ENCODE measurements at places on chromosomes 3 and 15.

- no peak for DNase-seq
Observed at GRCh38 chr3:101925564-101925963, 76.2 kb downstream of the NFKBIZ start.

- DNase-seq: no peak
Observed at GRCh38 chr3:60720736-60721135, 530.5 kb downstream of the FHIT start.

DNA sequence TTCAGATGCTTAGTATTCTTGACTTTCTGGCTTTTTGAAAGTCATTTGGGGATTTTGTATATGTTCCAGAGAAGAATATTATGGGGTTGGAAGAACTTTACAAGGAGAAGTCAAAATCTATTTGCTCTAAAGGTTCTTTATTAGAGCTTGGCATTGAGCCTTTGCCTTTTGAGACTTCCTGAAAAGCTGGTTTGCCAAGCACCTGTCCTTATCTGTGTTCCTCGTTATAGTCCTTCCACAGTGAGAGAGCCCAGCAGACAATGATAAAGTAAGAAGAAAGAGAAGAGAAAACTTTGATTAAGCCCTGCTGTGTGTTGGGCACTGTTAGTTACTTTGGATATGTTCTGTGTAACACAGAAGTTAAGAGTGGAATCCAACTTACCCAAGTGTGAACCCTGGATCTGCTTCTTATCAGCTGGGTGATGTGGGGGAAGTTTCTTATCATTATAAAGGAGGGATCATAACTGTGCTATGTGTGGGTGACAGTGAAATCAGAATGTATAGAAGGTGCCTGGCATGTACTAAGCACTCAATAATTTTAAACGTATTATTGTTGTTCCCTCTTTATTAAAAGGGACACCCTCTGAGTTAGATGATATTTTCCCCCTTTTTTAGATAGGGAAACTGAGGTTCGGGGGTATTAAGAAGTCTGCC lies 44.3 kb upstream of the POLR2M start:
- no peak for DNase-seq

DNA sequence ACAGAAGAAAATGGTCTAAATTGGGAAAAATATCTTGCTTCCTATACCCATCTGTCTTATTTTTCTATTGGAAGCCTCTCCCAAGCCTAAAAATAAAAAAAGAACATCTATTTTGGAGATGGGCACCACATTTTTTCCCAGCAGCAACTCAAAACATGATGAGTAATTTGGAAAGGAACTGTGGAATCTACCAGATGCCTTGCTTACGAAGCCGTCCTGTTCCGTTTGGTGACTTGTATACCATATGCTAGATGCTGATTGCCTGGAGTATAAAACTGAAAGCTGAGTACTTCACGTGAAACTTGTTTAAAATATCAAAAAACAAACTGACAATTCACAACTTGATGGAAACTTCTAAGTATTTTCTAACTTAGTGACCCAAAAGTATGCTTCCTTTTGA lies 491.0 kb downstream of the ROBO2 start:
- DNase-seq: no peak

- DNase-seq: no peak
Observed at GRCh38 chr3:133461291-133461690, 61.4 kb downstream of the BFSP2 start.

- no peak for DNase-seq
Observed at GRCh38 chr3:153919773-153920172, 201.4 kb upstream of the ARHGEF26 start.

DNA sequence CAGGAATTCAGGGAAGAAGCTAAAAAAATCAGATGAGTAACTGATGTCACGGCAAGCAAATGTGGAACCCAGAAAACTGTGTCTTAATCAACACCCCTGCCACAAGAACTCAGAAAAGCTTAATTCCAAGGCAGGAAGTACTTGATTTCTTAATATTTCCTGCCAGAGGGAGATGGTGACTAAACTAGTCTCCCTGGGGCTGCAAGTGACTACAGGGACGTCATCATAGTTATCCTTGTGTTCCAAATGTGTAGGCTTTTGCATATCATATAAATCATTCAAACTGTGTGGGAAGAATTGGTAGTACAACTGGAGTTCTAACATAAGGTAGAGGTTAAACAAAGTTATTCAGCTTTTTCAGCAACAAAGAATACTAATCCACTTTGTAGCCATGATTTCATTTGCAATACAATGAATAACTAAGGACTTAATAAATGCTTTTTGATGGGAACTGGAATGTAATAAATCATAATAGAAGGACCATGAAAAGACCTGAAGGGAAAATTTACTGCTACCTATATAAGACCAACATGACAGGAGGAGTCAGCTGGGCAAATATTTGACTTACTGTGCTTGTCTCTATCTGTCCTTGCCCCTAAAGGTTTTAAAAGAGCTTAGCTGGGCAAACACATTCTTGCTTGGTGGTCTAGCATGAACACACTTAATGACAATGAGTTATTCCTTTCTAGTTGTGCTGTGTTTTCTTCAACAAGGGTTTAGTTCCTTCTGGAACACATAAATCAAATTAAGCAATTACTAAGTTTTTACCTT lies 76.0 kb upstream of the NECTIN3 start:
- DNase-seq: no peak

DNA sequence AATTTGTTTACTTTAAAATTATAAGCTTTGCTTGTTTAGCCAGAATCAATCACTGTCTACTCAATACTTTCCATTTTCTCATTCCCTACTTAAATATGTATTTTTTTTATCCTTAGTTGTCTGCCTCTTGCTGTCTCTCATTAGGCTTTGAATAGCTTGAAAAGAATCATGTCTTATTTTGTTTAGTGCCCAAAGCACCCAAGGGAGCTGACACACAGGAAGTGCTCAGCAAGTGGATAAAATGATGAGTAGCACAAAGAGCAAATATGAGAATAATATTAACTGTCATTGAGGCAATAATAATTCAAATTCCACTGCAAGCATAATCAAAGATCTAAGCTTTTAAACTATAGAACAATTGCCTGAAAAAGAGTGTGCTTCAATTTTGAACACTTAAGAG lies 19.0 kb upstream of the IL1RAP start:
- DNase-seq: no peak

GRCh38 chr3:129577925-129578786 lies 28.3 kb downstream of the PLXND1 start:
- no peak for DNase-seq

- DNase-seq: no peak
Observed at GRCh38 chr3:69746119-69746518, 6.9 kb downstream of the MITF start.

DNA sequence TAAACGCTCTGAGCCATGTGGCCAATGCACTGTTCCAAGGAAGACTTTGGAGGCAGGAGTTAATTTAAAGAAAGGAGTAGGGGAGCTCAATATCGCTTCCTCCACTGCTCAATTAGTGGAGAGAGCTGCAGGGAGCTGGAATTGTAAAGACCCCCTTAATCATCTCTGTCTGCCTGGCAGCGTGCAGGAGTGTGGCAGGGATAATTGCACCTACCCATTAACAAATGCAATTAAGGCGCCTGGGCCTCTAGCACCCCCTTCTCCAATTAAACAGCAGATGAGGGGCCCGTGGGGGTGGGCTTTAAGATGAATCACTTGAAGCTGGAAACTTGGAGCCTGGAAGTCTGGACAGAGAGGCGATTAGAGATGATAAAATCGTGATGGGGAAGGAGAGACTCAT lies 61.7 kb upstream of the GLCE start:
- DNase-seq: no peak

GRCh38 chr3:10263646-10264363 lies 15.5 kb downstream of the TATDN2 start:
- peak; percentile 49 for DNase-seq

DNA sequence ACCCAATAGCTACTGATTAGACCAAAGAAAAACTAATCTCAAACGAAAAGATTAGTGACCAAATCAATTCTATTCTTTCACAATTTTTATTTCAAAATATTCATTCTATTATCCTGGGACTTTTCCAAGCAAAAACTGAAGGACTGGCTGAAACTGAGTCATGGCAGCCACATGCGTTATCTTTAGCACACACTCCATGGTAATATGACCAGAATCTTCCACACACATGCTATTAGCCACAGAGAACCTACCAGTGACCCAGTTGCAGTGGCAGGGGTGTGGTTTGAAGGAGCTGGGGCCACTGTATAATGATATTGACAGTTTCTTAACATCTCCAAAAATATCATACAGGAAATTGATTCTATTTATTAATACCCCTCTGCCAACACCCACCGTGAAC lies 154.8 kb upstream of the ABI3BP start:
- no peak for DNase-seq

DNA sequence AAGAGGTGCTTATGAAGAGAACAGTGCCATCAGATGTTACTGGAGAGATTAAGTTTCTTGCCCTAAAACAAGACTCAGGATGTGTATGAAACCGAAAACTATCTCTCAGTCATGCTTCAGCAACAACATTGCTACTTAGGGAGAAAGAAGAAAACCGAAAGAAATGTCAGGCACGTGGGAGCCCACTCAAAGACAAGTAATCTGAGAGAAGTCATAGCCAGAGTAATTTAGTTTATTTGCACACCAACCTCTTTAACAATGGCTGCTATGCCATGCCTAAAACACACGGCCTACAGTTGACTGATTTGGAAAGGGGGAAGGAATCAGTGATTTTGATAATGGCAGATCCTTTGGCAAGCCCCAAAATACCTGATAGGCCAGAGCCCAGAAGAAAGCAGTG lies 162.9 kb downstream of the TIGIT start:
- DNase-seq: no peak

- DNase-seq: no peak
Observed at GRCh38 chr3:63450023-63450422, 171.9 kb downstream of the SYNPR start.

GRCh38 chr3:196012941-196013476 lies 68.9 kb downstream of the TFRC start:
- no peak for DNase-seq

DNA sequence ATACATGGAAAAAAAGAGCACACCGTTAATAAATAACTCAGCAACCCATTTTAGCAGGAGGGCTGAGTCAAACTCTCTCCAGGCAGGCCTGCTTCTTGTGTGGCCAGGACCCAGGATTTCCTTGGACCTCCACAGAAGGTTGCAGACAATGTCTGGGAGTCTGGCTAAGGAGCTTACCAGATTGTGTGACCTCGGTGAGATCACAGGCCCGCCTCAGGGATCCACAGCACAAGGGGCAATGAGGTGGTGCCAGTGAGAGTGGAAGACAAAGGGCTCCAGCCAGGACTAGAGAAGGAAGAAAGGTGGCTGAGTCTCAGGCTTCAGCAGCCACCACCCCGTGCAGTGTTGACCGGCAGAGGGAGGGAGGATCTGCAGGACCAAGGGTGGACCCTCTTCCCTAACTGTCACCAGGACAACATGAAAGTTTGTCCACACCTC lies 32.2 kb upstream of the SEC22A start:
- DNase-seq: no peak

- no peak for DNase-seq
Observed at GRCh38 chr3:42780398-42780797, 7.3 kb upstream of the CCDC13 start.

GRCh38 chr3:42698911-42699230 lies 3.7 kb downstream of the HHATL start:
- no peak for DNase-seq

- no peak for DNase-seq
Observed at GRCh38 chr3:74614107-74614967, at the start of gene CNTN3. Gene CNTN3 (minus strand): TSS chr3:74614659. CDS start chr3:74521112, 93,547 bp downstream.

DNA sequence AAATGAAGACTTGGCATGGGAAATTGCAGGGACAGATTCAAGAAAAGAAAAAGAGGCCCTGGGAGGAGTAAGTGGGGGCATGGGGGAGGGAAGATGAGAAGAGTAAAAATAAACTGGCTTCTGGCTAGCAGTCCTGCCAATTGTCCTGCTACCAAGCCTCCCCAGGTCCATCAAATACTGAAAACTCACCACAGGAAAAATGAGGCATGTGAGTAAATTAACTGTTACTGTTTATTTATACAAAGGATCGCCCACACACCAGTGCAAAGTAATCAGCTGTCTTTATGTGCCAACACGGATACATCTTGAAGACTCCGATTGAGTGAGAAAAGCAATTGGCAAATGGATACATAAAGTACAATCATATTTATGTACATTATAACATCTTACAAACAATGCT lies 10.7 kb upstream of the KLHL25 start:
- DNase-seq: no peak

- no peak for DNase-seq
Observed at GRCh38 chr3:59107856-59108815, 58.3 kb upstream of the CFAP20DC start.

Data from lung microvascular endothelial cell (primary cell).